ENCODE measurements at places on chromosomes 6 and 20.

- no peak for DNase-seq
These were observed 300.1 kb upstream of the KCNQ5 start for GRCh38 chr6:72321788-72322187.

DNA sequence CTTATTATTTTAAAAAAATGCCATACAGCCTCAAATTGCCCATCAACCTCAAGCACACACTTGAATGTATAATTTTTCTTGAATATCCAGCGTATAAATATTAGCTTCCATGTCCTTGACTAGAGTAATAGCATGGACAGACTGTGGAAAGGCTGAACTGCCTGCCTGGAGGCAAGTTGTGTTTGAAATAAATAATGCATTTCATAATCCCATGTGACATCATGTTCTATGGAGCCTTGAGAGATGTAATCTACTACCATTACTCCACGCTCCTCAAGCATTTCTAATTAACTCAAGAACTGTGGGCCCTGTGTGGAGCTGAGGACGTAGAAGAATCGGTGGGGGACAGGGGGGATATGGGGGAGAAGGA lies 94.2 kb downstream of the CDS2 start:
- no peak for DNase-seq

DNA sequence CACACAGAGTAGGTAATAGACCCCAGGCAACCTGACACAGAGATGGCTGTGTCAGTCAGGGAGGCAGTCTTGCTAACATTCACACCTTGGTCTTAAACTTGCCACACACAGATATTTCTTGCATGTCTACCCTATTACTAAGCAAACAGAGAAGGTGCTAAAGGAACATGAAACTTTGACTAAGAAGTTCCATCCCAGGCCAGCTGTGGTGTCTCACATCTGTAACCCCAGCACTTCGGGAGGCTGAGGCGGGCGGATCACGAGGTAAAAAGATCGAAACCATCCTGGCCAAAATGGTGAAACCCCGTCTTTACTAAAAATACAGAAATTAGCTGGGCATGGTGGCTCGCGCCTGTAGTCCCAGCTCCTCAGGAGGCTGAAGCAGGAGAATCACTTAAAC lies 222.4 kb upstream of the JARID2 start:
- no peak for DNase-seq

DNA sequence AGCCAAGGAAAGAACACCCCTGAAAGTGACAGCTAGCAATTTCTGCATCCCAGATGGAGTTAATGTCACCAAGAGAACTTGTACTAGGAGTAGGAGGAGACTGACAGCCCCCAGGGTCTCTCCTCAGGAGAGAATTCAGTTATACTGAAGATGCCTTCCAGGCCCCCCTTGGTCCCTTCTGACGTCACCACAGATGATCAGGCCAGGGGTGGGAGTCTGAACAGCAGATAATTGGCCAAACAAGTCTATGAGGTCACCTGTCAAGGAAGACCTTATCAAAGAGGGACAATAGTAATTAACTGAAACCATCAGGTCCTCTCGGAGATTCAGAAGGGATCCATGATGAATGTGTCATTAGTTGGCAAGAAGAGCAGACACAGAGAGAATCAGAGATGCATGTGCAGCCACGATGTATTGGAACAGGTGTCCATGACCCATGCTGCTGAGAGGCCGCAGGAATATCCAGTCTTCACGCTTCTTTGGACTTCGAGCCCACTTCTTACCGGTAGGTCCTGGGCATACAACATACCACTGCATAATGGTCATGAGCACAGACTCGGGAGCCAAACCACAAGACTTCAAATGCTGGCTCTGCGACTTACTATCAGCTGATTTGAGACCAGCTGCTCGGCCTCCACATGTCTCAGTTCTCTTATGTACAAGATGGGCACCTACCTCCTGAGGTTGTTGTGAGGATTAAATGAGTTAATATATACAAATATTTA lies 10.2 kb downstream of the TRIM10 start:
- DNase-seq, result no peak

DNA sequence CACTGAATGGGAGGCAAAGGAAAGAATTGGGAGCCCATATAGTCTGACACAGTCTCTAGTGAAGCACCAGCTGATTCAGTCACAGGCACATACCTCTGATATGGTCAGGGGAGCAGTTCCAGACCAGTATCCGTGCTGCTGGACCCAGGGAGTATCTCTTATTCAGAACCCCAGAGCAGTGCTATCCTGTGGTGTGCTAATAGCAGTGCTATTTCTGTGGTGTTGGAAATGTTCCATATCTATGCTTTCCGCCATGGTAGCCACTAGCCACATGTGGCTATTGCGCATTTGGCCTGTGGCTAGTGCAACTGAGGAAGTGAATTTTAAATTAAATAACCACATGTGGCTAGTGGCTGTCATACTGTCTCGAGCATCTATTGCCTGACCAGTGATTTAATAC lies 11.0 kb downstream of the SCUBE3 start:
- DNase-seq, result no peak

GRCh38 chr6:42212442-42212841 lies 5.2 kb downstream of the MRPS10 start:
- DNase-seq, result no peak

DNA sequence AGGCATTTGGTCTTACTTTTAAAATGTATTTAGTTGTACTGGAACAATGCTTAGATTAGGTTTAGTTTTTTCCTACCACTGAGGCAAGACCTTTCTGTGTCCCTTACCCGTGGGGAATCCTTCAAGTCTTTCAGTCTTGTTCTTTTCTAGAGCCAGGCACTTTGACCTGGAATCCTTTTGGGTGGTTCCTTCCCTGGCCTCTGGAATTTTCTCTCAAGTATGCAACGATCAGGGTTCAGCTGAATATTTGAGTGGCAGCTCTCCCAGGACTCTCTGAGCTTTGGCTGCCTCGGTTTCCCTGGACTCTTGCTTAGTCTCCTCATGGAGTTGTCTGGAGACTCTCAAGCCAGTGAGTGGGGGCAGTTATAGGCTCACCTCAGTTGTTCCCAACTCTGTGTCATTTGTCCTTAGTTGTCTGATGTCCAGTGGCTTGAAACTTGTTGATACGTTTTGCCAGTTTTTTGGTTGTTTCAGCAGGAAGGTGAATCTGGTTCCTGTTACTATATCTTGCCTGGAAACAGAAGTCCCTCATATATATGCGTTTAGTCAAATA lies 118.1 kb downstream of the QKI start:
- no peak for DNase-seq

- DNase-seq, result no peak
These were observed 403.4 kb upstream of the JAG1 start for GRCh38 chr20:11077226-11077625.

- no peak for DNase-seq
These were observed 4.7 kb downstream of the SLC2A10 start for GRCh38 chr20:46713957-46714834.

DNA sequence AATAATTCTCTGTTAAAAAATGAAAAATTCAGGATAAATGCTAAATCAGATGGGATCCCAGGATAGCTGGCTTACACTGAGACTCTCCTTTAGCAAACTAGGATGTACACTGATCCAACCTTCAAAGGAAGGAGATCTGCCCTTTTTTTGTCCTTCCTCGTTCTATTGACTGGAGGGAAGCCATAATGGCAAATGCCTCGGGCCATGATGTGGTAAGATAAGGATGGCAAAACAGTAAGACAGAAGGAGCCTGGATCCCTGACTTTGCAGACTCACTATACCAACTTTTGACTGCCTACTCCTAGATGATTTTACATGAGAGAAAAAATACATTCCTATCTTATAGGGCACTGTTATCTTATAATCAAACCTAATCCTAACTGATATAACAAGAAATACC lies 156.9 kb upstream of the BEND3 start:
- no peak for DNase-seq

DNA sequence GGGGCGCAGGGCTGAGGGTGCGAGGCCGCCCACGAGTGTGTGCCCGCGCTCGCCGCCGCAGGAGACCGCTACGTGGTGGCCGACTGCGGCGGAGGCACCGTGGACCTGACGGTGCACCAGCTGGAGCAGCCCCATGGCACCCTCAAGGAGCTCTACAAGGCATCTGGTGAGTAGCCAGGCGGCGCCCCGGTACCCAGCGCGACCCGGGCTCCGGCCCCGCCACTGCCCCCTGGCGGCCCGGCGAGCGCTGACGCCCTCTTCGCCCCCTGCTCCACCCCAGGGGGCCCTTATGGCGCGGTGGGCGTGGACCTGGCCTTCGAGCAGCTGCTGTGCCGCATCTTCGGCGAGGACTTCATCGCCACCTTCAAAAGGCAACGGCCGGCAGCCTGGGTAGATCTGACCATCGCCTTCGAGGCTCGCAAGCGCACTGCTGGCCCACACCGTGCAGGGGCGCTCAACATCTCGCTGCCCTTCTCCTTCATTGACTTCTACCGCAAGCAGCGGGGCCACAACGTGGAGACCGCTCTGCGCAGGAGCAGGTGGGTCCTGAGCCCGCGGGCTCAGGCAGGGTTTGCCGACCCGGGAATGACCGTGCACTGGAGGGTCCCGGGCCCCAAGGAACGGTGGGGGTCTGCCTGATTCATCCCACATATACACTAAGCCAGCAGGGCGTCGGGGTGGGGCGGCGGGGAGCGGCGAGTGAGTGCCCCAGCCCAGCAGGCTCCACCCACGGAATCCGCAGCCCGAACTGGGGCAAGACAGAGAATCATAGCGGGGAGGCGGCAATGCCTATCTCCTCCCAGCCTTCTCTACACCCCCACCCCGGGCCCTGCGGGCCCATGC lies 17.4 kb downstream of the HSPA12B start:
- DNase-seq, result peak; percentile 35

GRCh38 chr20:57040924-57041323 lies 225.5 kb downstream of the BMP7 start:
- no peak for DNase-seq

DNA sequence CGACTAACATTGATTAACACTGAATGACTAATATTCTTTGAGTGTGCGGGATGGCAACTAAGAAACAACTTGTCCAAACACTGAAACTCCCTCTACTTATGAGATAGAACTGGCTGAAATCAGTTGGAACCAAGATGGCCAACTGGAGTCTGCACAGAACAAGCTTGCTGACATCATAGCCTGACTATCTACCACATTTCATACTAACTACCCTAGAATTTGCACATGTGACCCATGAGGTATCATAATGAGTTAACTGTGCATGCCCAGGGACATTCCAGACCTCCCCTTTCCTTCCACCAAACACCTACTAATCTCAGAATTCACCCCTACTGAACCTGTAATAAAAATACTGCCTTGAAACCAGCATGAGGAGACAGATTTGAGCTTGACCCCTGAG lies 43.2 kb downstream of the PHIP start:
- DNase-seq, result no peak

DNA sequence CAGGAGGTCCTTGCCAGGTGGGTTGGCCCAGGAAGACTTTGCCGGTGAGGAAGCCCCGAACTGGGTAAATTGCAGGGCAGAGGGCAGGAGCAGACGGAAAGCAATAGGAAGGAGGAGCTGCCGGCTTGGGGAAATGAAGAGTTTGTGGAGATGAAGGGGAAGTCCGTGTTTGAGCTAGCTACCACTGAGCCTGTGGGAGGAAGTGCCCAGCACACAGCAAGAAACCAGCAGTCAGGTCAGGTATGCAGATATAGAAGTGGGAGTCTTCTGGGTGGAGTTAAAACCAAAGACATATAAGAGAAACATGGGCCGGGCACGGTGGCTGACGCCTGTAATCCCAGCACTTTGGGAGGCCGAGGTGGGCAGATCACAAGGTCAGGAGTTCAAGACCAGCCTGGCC lies 34.7 kb downstream of the CD24 start:
- no peak for DNase-seq

GRCh38 chr6:2454180-2454579 lies 208.8 kb upstream of the GMDS start:
- DNase-seq, result no peak

DNA sequence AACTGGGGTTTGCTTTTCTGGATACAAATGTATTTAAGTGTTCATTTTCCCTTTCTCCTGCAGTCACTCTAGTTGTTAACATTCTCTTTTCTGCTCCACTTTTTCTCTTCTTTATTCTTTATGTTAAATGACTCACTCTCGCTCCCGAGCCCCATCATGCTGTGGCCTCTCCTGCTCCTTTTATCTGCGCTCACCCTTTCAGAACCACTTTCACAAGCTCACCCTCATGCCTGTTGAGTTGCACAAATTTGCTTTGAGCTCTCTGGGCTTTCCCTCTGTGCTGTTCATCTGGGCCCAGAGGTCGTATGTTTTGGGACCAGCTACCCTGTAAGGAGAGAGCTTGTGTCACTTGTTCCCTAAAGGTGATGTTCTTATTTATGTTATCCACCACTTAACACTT lies 98.1 kb upstream of the ASCC3 start:
- DNase-seq, result no peak

- DNase-seq, result no peak
These were observed 75.1 kb downstream of the MYO6 start for GRCh38 chr6:75824160-75824559.

- no peak for DNase-seq
These were observed 54.9 kb upstream of the AIG1 start for GRCh38 chr6:143005816-143006215.

DNA sequence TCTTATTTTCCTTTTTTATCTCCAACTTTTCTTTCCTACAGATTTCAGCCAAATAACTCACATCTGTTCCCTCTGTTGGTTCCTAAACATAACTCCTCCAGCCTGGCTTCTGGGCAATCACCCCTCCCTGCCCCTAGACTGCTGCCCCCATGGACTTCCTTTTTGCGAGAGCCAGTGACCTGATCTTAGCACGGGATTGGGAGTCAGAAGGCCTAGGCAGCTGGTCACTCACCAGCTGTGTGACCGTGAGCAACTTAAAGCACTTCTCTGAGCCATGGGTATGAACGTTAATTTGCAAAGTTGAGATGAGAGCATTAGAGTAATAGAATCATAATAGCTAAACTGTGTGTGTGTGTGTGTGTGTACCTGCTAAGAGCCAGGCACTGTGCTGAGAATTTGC lies 4.5 kb upstream of the MMP9 start:
- no peak for DNase-seq

DNA sequence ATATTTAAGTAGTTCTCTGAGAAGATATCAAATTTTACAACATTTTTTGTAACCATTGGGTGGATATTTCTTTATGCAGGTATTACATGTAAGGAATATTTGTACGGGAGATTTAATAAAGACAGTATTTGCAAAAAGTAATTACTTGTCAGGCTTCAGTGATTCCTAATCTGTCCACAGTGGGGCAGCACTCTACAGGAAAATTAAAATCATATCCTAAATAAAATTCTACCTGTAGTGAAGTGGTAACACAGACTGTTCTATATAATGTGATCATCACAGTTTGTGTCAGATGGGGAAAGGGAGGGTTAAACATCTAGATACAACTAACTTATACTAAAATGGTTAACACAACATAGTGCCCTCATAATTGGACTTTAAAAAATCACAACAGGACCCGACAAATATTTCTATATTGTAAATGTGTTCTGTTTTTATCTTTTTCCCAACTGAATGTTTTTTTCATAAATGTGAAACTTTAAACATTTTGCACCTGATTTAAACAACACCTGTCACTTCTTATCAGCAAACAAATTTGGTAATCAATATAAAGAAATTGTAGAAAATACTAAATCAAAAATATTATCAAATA lies 145.6 kb upstream of the MANEA start:
- DNase-seq, result peak; percentile 40

- DNase-seq, result peak; percentile 8
These were observed 193.0 kb upstream of the ZNF217 start for GRCh38 chr20:53786445-53787267.

- DNase-seq, result no peak
These were observed 2.5 kb upstream of the METTL24 start for GRCh38 chr6:110360676-110361075.
